ENCODE measurements at places on chromosomes 2 and 18. TPM values are rescaled to one million over a fixed set of nuclear protein-coding genes. Genes with fewer than 3 reads are reported as not detected.

SERPINB11 gene
- total RNA-seq, result not detected

- DNase-seq, result no peak
Measured at GRCh38 chr2:197080578-197081216, 154.2 kb upstream of the PGAP1 start.

GRCh38 chr2:188787658-188788240, 186.4 kb upstream of the COL3A1 start:
- peak; percentile 91 for DNase-seq

DNA sequence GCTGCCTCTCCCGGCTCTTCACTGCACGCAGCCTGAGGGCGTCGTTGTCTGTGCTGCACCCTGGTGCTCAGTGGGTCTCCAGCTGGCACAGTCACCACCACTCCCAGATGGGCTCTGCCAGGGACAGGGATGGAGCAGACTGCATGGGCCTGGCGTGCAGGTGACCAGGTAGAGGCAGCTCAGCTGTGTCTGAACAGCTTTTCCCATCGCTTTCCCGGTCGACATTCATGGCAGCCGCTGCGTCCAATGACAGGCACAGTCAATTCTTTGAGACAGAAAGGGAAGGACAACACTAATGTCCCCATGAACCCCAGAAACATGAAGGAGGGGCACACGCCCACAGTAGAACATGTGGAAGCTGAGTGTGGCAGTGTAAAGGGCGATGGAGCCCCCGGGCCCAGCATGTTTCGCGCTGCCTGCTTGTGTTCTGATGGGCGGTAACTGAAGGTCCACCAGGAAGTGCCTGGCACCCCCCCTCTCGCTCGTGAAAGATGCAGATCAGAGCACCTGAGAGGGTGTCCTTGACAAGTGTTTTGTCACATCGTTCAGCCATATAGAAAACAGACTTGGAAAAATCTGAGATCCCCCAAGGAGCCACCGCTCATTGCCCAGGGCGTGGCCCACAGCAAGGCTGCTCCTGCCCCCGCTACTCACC, 122.4 kb downstream of the NFATC1 start:
- no peak for DNase-seq

DNA sequence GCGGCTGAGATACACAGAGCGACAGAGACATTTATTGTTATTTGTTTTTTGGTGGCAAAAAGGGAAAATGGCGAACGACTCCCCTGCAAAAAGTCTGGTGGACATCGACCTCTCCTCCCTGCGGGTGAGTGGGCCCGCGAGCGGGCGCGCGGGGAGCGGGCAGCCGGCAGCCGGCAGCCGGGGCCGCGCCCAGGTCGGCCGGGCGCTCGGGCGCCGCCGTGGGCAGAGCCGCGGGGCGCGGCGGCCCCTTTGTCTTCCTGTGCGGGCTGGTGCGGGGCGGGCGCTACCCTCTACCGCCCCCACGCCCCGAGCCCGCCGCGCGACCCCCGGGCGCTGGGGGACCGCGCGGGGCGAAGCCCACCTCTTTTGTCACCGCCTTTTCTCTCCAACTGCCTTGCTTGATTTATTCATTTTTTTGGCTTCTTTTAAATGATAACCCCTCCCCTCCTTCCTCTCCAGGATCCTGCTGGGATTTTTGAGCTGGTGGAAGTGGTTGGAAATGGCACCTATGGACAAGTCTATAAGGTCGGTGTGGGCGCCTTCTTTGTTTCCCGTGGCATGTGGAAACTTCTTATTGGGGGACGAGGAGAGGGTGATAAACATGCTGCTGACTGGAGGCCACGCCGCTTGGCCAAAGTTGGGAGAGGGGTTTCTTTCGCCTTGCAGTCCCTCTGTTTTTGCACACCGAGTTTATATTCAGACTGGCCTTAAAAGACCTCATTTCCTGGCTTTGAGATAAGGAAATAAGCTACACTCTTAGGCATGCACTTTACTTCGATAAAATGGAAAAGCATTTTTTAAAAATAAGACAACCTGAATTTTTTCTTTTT, 722 bp downstream of the MAP4K4 start:
- peak; percentile 41 for DNase-seq

GRCh38 chr18:12652861-12653401, 5.0 kb downstream of the SPIRE1 start:
- no peak for DNase-seq

GRCh38 chr2:119758881-119759450, 756 bp upstream of the PTPN4 start:
- no peak for DNase-seq

GRCh38 chr2:75098856-75099255, 100.5 kb downstream of the TACR1 start:
- no peak for DNase-seq

DNA sequence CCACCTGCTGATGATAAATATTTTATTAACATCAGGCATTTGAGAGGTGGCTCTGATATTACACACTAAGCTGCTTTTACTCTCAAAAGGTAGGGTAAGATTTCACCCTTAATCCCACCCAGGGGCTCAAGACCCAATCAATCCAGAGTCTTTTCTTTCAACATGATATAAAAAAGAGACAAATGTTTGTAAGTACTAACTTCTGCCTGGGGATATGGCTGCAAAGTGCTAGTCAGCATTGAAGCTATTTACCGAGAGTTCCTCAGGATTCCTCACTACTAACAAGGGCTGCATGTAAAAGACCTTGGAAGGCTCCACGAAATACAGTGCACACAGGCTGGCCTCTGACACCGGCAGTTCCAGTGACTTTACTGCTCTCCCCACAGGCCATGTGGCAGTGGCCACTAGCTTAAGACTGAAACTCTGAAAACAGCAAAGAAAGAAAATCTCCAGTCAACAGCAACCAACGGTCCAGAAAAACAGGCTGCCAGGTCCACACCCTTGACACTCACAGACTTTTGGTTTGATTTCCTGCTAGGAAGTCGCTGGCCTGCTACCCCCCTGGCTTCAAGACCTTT, 11.2 kb downstream of the MREG start:
- no peak for DNase-seq

SULT1C2 gene
- 1.5 TPM for total RNA-seq

DNA sequence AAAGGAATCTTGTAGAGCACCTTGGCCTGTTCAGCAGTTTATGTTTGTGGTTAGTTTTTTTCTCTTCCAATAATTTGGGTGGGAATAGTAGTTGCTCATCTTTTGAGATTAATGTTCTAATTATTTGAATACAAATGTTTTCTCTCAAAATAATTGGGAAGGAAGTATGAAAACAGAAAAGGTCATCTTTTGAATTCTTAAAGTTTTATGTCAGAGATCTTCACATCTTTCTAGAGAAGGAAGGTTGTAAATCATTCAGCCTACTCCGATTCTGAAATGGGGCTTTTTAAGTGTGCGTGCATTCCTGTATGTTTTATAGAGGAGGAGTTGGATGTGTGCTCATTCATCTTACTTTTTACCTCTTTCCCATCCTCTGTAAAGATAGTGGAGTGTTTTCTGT, 29.0 kb downstream of the GRHL1 start:
- no peak for DNase-seq

CAVIN2 gene
- total RNA-seq, result 23.0 TPM

DNA sequence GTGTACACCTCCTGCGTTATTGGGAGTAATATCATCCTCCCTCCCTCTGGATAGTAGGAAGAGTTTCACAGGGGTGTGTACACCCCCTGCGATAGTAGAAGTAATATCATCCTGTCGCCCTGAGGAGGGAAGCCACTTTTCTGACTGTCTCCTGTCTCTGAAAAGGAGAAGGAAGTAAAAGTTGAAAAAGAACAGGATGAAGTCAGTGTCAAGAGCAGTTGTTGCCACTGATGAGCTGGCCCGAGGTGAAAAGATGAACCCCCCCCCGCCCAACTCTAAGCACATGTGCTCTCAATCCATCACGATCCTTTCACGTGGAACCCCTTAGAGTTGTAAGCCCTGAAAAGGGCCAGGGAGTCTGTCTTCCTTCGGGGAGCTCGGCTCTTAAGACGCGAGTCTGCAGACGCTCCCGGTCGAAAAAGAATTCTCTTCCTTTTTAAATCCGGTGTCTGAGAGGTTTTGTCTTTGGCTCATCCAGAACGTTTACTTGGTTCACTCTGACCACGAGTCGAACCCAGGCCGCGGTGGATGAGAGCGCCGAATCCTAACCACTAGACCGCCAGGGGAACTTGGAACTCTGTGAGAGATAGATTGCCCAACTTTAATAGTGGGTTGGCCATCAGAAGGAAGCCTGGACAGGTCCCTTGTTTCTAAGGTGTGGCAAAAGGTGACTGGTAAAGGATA, 22.4 kb upstream of the NAGK start:
- no peak for DNase-seq

DNA sequence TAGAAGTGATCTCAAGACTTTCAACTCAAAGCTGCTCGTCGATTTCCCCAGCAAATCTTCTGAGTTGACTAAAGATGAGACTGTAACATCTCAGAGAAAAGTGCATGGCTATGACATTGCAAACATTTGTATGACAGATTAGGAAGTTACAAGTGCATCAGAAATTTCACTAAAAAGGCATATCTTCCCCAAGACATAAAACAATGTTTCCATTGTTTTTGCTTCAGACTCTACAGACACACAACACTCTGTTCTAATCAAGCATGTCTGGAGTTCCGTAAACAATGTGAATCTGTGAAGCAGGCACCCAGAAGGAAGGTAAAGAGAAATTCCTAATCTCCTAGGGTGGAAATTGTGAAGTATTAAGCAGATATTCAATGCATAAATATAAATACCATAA, 144.6 kb upstream of the LYPD1 start:
- no peak for DNase-seq

GRCh38 chr18:7856733-7857132, 289.6 kb downstream of the PTPRM start:
- no peak for DNase-seq

NEU2 gene
- 1.4 TPM for total RNA-seq

DNA sequence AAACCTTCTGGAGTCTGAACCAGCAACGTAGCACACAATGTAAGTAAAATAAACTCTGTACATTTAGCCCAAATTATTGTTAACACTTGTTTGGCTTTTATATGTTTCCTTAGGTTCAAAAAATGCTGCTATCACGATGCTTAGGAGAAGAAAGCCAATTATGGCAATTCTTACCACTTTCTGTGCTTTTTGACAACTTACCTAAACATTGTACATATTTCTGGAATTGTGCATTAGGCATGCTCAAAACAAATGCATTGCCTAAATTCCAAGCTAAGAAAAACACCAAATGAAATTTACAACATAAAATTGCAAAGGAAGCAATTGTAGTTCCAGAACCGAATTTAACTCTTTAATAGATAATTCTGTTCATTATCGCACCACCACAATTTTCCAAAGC, 585.6 kb upstream of the DSEL start:
- DNase-seq, result no peak

SLC9A4 gene
- total RNA-seq, result 1.3 TPM

DNA sequence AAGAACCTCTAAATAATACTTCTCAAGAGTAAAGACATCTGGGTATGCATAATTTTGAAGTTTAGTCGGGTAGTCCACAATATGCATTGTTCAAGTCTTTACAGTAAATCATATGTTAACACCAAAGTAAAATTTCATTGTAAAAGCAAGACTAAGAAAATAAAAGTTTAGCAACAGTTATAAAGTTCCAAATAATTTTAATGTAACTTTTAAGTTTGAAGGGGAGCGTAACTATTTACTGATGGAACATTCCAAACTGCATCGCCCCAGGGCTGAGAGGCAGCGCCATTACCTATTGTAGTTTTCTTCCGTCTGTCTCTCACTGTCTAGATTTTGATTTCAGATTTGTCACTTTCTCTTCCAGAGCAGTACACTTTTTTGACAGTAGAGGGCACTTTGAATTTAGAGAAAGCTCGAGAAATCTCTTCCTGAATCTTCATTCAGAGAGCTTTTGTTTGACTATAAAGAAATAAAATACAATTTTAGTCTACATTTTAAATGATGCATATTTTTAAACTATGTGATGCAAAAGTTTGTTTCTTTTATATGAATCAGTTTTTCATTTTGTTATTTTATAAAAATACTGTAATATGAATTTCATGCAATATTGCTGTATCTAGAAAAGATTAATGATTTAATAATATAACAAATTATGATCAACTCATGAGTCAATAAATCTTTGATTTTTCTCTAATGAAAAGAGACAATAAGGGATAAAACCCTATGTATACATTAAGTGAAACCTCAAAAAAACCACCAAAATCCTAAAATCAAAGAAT, 389.8 kb downstream of the FIGN start:
- DNase-seq, result peak; percentile 34

DNA sequence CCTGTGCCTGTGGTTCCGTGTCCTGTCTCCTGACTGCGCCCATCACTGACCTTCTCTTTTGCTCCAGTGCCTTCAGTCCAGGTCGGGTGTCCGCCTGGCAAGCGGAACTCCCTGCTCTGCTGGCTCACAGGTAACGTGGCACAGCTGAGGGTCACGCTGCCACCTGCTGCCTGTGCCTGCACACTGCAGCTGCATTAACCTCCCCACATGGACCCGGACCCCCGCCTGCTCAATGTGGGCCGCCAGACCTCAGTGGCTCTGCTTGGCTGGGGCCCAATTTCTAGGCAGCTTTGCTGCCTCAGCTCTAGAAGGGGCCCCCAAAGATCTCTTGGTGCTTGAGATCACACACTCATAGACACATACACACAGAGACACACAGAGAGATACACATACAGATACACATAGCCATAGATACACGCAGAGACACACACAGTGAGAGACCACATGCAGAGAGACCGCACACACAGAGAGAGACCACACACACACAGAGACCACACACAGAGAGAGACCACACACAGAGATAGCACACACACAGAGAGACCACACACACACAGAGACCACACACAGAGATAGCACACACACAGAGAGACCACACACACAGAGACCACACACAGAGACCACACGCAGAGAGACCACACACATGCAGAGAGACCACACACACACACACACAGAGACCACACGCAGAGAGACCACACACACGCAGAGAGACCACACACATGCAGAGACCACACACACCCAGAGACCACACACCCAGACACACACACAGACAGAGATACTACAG, 14.9 kb upstream of the CNNM3 start:
- DNase-seq, result peak; percentile 22

SULT1C4 gene
- 14.7 TPM for total RNA-seq
